ENCODE measurements at places on chromosomes 5 and 9. TPM values are rescaled to one million over a fixed set of nuclear protein-coding genes. Genes with fewer than 3 reads are reported as not detected.

ANKRD34B gene
- not detected for total RNA-seq

UIMC1 gene
- total RNA-seq = 79.3 TPM

CDK5RAP2 gene
- 50.0 TPM for total RNA-seq

PIP5KL1 gene
- total RNA-seq = 5.7 TPM

LAMC3 gene
- not detected for total RNA-seq

EFNA5 gene
- total RNA-seq = 51.2 TPM

OTULINL gene
- total RNA-seq = not detected

SH3RF2 gene
- 29.6 TPM for total RNA-seq

RMRP gene
- total RNA-seq = 17,503 TPM

NUP214 gene
- 41.8 TPM for total RNA-seq

PCDHGA7 gene
- total RNA-seq = 0.86 TPM

PDE6A gene
- total RNA-seq = 0.22 TPM

NOXA1 gene
- total RNA-seq = 8.9 TPM

CNTNAP3B gene
- 8.2 TPM for total RNA-seq

PLPP7 gene
- total RNA-seq = not detected

IFNA21 gene
- total RNA-seq = not detected

EPB41L4A gene
- total RNA-seq = 12.4 TPM

GPR21 gene
- total RNA-seq = not detected

GLRA1 gene
- not detected for total RNA-seq

PFN3 gene
- total RNA-seq = not detected

All from MCF 10A (cell line).